GM03348 (cell line): ENCODE measurements at places on chromosomes 13 and 19.

GRCh38 chr13:113669755-113670341 lies 2.8 kb downstream of the GRK1 start:
- DNase-seq = no peak

GRCh38 chr13:44438234-44438579 lies 64.6 kb downstream of the SERP2 start:
- no peak for DNase-seq

DNA sequence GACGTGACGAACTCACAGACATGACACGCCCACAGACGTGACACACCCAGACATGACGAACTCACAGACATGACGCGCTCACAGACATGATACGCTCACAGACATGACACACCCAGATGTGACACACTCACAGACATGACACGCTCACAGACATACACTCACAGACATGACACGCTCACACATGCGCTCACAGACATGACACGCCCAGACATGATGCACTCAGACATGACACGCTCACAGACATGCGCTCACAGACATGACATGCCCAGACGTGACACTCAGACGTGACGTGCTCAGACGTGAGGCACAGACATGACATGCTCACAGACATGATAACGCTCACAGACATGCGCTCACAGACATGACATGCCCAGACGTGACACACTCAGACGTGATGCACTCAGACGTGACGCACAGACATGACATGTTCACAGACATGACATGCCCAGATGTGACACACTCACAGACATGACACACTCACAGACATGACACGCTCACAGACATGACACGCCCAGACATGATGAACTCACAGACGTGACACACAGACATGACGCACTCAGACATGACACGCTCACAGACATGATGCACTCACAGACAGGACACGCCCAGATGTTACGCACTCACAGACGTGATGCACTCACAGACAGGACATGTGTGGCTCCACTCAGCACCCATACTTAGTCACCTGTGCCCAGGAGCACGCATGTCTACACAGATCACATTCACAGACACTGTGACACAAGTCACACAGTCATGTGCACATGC lies 8.1 kb downstream of the ERFL start:
- DNase-seq = no peak

DNA sequence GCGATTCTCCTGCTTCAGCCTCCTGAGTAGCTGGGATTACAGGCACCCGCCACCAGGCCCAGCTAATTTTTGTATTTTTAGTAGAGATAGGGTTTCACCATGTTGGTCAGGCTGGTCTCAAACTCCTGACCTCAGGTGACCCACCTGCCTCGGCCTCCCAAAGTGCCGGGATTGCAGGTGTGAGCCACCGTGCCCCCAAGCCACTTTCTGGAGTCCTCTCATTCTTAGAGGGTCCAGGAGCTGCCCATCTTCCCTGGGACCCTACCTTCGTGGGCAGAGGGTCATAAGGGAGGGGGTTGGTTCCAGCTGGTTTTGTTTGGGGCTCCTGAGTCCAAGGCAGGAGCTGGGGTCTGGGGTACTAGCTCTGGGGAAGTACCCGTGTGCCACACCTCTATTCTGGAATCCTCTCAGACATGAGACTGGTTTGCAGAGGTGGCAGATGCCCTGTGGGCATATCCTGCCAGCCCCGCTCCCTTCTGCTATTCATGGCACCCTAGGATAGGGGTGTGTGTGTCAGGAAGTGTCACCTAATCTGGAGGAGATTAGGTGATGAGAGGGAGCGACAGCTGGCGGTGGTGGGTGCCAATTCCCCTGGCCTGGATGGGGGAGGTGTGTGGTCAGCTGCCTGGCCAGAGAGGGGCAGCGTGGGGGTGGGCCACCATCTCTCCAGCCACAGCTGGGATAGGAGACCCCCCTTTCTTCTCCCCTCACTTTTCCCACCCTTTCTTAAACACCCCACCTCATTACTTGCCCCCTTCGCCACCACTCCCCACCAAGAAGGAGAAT lies 2.1 kb downstream of the PRMT1 start:
- no peak for DNase-seq

GRCh38 chr19:39246951-39247669 lies 1.5 kb downstream of the IFNL4 start:
- DNase-seq = no peak
